ENCODE measurements at places on chromosomes 3 and 15.

DNA sequence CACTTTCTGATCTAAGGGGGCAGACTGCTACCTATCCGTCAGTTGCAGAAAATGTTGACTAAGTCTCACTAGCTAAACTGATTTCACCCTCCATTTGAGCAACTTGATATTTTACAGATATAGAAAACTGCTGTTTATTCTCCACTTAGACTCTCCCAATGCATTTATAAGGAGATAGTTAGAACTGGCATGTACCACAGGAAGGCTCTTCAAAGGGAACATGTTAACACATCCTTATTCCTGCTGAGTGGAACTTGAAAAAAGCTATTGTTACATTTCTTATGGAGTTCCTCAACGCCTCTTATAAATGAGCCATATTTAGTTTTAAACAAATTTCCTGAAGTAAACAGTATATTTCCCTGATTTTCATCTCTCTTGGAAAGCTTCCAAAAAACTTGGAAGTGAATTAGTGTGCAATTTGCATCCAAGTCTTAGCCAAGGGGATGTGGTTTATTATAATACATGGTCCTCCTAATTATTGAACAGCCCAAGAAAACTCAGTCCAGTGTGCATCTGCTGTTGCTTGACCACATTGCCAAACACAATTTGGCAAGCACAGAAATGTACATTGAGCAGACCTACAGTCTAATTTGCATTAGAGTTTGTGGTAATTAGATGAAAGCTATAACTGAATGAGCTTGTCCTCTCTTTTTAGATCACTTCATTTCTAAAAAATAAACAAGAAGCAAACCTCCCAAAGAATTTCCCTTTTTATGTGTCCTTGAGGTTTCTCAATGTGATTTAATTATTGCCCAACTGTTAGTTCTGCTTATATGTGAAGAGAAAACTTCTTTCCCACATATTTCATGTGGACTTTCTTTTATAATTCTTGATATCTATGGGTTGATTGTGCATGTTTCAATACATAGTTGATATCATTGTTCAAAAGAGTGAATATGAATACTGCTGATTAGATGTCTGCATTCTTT lies 72.6 kb upstream of the DPH6 start:
- no peak for DNase-seq

DNA sequence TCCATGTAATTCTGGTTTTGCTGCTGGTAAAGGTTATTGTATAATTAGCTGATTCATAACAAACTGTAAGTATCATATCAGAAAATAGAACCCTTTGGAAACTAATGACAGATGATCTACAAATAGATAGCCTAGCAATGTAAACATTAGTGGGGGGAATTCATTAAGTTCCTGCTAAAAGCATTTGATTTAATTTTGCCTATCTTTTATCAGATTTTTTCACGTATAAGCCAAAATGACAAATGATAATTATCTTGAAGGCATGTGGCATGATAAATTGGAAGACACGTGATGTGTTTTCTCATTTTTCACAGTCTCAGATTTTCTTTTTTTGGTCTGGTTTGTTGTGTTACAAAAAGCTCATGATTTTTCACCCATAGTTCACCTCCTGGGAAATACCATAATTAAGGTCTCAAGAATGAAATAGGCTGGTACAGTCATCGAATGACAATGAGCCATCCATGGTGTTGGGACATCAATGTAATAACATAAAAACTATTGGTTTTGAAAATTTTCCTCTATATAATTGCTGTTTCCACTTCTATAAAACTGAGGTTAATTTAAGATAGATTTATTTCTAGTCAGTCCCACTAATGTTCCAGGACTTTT lies 325.9 kb upstream of the TBL1XR1 start:
- no peak for DNase-seq

- no peak for DNase-seq
Measured at GRCh38 chr3:10600296-10600714, 94.9 kb upstream of the ATP2B2 start.

GRCh38 chr3:30282154-30282696 lies 324.2 kb upstream of the TGFBR2 start:
- no peak for DNase-seq

- DNase-seq, result no peak
Measured at GRCh38 chr3:139764936-139765335, 87.2 kb upstream of the NMNAT3 start.

DNA sequence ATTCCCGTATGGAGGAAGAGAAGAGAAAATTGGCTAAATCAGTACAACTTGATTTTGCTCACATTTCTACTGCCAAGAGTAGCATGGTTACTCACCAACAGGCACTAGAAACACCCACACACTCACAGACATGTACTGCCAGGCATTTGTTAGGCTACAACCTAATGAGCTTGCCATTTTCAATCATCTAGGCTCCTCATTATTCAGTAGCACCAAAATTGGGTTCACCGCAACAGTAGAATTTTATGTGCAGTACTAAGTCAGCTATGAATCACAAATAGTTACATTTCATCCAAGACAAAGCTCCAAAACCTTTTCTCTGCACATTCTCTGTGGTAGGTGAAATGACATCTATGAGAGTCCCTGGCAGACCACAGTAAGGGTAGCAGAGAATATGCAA lies 15.0 kb upstream of the THUMPD3 start:
- no peak for DNase-seq

DNA sequence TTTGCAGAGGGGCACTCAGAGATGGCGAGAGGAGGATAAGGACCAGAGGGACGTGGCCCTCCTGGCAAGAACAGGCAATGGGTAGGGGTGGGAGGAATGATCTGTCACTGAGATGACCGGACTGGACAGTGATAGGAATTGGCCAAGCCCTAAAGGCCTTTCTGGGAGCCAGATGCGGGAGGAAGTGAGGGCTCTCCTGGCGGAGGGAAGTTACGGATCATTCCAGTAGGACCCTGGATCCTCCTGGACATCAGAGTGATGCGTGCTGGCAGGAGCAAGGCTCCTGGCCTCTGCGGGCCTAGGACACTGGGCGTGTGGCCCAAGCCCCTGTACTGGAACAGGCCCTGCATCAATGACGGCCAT lies 23.4 kb downstream of the KIF7 start:
- DNase-seq, result no peak

DNA sequence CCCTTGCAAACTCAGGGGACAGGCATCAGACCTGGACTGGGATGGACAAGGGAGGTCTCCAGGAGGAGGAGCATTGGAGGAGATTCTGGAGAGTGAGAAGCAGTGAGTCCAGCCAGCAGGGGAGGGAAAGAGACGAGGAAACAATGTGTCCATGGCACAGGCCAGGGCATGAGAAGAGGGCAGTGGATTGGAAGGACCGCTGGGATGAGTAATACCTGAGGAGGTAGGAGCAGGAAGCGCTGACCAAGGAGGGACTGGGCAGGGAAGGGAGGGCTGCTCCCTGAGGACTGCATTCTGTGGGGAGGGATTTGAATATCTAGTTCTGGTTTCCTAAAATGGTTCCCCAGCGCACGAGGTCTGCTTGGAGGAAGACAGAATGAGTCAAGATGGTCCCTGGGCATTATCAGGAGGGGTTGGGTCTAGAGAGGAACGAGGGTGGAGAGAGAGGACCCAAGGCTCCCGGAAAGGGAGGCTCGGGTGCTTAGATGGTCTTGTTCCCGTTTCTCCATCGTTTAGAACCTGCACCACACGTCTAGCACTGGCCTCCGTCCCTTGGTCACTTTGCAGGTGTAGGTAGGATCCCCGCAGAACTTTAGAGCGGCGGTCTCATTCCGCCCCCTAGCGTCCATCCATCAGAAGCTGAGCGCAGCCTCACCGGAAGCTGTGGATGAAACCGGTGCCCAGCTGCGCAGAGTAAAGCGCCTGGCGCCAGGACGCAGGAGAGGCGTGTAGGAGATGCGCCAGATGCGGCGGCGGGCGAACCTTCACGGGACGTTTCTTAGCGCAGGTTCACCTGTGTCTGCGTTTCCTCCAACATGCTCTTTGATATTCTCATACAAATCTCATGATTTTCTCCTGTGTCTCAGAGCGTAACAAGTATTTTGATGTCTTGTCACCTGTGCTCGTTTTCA lies 190.7 kb upstream of the NDN start:
- DNase-seq, result no peak

- DNase-seq, result no peak
Measured at GRCh38 chr3:16910207-16910606, 25.5 kb downstream of the PLCL2 start.

- DNase-seq, result no peak
Measured at GRCh38 chr3:69408542-69408941, 22.7 kb upstream of the FRMD4B start.

DNA sequence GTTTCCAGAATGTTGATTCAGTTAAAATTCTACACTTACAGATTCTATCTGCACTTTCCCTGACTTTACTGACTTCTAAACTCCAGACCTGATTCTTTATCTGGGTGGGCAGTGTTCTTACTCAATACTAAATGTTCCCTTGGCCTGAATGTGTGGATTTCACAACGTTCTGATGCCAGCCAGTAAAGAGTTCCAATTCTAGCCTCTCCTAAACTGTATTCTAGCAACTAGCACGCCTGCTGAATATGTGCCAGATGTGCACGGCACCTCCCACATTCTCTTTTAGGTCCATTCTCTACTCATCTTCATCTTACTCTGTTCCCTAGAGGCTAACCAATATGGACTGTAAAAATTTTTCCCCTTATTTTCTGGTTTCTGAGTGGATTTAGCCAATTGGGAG lies 479.5 kb upstream of the AGTR1 start:
- DNase-seq, result no peak

DNA sequence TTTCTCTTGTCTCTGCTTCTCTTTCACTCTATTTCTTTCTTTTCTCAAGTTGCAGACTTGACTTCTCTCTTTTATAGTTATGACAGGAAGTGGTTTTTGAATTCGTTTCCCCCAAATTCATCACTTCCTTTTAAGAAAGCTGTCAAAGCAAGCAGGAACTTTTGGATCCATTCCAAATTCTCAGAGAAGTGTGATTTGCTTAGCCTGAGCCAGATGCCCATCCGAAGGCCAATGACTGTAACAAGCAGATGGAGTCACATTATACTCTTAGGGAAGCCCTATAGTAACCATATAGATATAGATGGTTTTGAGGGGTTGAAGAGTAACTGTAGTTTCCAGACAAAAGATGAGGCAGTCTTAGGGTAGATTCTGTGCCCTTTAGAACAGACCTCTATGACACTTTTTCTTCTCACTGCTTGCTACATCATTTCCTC lies 592.0 kb upstream of the KCNMB2 start:
- DNase-seq, result no peak

GRCh38 chr3:134087060-134087974 lies 57.6 kb upstream of the SLCO2A1 start:
- no peak for DNase-seq

DNA sequence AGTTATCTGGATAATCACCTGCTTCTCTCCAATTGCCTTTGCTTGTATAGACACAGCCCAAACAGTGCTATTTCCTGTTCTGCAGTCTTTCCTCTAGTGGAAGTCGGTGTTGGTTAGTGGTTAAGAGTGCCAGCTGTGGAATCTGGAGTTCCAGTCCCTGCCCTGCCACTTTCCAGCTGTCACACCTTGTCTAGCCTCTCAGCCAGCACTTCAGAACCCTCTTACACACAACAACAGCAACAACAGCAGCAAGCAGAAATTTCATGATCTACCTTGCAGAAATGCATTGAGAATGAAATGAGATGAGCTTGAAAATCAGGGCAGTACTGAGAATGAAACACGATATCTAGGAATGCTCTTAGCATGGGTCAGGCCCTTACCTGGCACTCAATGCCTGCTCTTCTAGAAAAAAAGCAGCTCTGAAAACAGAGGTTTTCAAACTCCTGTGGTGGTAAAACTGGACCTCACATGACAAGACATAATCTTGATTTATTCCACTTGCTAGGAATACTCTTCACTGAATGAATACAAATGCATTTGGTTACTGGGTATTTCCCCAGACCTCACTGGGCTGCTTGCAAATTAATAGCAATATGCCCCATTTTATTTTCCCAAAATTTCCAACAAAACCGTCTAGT lies 3.3 kb upstream of the WNT5A start:
- no peak for DNase-seq

DNA sequence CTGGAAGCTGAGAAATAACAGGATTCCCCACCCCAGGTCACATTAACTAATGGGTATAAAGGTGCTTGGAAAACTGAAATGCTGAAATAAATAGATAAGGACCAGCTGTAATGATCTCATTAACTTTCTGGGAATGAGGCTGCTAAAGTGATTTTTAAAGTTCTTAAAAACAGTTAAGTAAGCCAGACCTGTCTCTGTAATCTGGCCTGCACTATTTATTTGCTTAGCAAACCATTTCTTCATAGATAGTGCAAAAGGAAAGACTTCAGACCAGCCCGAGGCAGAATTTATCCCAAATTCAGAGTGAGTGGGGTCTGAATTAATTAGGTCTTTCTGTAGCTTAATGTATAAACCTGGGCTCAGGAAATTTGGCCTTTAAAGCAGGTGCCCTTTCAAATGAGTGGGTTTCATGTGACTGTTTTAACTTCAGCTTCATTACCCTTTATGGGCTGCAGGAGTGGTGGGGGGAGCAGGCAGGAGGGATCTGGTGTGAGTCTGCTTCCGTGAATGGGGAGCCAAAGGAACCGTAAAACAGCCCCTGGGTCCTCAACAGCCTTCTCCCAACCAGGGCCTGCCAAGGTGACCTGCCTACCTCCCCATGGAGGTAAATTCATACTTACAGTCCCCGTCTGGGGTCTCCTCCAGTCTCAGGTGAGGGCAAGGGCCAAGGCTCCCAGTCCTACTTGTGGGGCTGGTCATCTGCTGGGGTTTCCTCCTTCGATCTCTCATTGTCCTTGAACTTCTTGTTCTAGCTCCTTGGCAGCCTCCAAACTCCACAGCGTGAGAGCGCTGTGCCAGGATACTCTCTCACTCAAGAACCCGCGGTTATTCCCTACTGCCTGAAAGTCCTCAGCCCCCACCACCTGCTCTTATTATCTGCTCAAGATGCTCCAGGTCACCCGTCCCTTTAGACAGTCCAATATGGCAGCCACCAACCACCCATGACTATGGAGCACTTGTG lies 31.2 kb downstream of the MAGEF1 start:
- DNase-seq, result no peak

- no peak for DNase-seq
Measured at GRCh38 chr15:99121207-99121606, 16.3 kb downstream of the SYNM start.

DNA sequence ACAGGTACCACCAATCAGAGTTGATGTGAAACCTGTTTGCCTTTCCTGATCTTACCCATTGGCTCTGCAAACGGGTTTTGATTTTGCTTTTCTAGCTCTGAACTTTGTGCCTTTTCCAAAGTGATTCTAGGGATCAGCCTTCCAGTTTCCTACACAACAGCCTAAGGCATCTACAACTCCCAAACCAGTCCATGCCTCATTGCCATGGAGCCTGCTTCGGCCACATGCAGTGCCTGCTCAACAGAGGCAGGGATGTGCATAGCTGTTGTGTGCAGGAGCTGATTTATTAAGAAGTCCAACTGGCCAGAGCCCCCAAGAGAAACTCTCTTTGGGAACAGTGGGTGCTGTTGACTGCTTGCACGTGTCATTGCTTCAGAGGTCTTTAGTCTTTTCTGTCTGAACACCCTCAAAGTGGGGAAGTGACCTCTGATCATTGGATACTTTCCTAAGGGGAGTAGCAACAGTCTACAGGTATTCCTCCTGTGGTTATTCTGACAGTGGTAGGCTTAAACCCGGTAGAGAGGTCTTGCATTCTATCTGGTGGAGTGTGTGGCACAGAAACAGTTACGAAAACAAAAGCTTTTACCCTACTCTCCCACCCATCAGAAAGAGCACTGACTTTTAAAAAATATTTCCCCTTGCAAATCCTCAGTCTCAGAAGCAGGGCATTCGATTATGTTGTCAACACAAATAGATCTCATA lies 36.6 kb upstream of the THSD4 start:
- DNase-seq, result no peak

Measured in stimulated activated CD4-positive, alpha-beta T cell treated with anti-CD3 and anti-CD28 coated beads, TNF-alpha, amount 100 ng/mL, for 1 hour (primary cell).